ENCODE measurements at places on chromosomes 5 and 9.
A peak's percentile ranks its signal among the peaks of the same experiment; 100 is the strongest.

- DNase-seq, result peak; percentile 22
Observed at GRCh38 chr5:137254119-137255090, 244.7 kb downstream of the SPOCK1 start.

DNA sequence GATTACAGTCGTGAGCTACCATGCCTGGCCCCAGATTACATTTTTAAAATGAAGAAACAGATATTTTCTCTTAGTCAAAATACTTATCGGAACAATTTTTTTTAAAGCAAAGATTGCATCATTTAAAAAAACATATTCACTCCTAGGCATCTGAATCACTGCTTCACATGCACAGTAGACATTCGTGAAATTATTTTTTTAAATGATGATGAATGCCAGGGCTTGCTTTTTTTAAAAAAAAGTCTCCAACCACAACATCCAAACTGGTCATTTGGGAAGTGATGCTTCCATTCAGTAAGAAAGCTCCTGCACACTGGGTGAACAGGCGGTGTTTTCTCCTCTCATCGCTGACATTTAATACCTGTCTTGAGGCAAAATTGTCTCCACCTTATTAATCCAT, 223.0 kb upstream of the DMRT1 start:
- DNase-seq, result no peak

GRCh38 chr9:23554686-23555085, 271.4 kb downstream of the ELAVL2 start:
- no peak for DNase-seq

GRCh38 chr5:16548115-16548514, 68.7 kb downstream of the RETREG1 start:
- no peak for DNase-seq

DNA sequence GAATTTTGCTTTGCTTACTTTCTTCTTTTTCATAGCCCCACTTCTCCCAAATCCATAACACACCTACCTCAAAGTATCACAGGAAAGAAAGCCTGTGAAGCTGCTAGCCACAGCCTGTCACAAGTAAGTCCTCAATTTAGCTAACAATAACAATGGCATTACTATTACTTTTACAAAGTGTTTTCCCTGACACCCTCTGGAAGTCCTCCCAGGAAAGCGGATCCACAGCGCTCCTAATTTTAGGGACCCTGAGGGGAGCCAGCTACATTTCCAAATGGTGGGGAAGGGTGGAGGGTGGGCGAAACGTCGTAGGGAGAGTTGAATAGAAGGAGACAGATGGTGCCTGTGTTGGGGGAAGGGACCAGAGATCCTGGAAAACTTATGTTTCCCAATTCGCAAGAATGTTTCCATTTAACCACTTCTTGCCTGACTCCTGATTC, 523 bp upstream of the WWC1 start:
- DNase-seq, result no peak

- no peak for DNase-seq
Observed at GRCh38 chr5:172718527-172719114, 52.4 kb downstream of the DUSP1 start.

GRCh38 chr9:83503866-83504265, 34.3 kb downstream of the FRMD3 start:
- no peak for DNase-seq

- DNase-seq, result no peak
Observed at GRCh38 chr5:17079562-17079961, 137.9 kb upstream of the BASP1 start.

DNA sequence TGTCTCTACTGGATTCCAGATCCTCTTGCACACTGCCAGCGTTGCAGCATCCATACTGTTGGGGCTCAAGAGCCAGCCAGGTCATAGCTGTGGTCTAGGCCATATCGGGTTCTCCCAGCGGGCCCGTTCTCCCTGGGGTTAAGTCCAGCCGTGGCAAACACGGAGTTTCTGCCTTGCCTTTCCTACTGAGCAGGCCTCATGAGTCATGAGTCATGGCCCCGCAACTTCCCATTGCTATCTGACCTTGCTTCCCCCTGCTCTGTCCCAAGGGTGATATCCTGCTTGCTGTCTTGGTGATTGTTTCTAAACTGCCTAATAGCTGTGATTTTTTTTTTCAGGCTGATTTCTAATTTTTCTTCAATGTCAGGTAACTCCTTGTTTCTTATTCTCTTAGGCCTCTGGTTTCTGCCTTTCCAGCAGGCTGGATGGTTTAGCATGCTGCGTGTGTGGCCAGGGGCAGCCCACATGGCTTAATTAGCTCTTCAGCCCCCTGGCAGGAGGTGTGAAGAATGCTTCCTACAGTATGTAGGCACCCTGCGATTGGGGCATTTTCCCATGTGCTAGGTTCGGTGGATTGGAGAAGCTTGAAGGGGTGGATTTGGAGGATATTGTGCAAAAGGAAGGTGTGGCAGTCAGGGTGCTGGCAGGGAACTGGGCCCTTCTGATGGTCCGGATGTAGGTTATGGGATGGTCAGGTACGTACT, 18.7 kb downstream of the DAPK1 start:
- peak; percentile 8 for DNase-seq

- DNase-seq, result no peak
Observed at GRCh38 chr9:137300567-137301080, 1.4 kb downstream of the NRARP start.

DNA sequence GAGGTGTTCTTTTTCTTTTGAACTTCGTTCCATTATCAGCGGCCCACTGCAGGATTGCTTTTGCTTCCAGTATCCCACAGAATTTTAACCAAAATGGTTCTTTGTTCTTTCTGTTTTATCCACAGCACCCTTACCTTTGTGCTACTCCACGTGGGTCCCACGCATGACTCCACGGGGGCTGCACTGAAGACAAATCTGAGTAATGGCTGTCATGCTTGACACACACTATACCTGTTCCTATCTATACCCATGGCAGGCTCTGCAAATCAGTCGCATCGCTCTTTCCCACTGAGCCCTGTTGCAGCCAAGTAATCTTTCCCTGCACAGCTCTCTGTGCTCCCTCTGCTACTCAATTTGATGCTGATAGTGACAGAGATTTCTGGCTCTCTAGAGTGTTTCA, 69.7 kb downstream of the NSG2 start:
- DNase-seq, result no peak

DNA sequence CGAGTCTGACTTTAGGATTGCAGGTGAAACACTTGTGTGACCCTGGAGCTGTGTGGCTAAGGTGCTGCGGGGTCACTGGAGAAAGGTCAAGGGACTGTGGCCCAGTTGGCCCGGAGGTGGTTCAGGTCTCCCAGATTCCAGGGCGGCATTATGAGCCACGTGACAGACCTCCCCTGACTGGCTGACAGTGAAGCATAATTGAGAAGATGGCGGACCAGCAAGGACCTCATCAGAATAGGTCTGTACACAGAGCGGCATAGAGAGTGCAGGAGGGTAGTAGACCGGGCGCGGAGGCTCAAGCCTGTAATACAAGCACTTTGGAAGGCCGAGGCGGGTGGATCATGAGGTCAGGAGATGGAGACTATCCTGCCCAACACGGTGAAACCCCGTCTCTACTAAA, 815 bp upstream of the ODF2 start:
- no peak for DNase-seq

GRCh38 chr5:172165465-172165864, 22.6 kb downstream of the STK10 start:
- no peak for DNase-seq

DNA sequence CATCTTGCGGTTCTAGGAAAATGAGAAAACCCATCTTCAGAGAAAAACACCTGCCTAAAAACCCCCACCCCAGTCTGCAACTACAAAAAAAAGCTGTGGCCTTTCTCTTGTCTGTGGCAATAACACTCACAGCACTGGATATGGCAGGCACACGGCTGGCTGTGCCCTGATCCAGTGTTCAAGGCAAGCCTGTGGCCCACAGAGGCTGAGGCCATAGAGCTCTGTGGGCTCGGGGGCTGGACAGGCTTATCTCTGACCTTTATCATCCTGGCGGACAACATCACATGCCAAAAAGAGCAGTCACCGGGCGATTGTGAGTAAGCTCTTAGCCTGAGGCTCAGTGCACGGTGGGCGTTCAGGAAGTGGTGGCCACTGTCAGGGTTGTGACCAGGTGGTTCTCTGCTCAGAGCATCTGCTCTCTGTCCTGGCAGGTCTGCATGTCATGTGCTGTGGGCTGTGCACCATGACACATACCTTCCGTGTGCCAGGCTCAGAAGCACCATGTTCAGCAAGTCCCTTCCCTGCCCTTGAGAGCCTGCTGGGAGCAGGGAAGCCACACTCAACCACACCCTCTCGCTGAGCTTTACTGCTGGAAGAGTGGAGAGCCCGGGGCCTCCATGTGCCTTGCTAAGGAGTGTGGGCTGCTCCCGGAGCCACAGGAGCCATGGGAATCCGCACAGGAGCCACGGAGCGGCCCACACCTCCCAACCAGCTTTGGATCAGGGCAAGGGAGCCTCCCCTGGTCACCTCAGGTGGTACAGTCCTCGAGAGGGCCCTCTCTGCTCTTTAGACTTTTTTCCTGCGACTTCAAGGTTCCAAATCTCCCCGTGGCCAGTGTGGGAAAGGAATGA, 34.6 kb upstream of the WDR38 start:
- no peak for DNase-seq
